ENCODE measurements at places on chromosomes 4 and X. TPM values are rescaled to one million over a fixed set of nuclear protein-coding genes. Genes with fewer than 3 reads are reported as not detected.

GRCh38 chr4:48557478-48557877 lies 67.4 kb downstream of the ZAR1 start:
- no peak overlapping the region for H3K27ac ChIP-seq
- no peaks in the 10 kb centered on the region for H3K27me3 ChIP-seq
- no peak for DNase-seq

The MAGED4B gene
- 17.8 TPM for total RNA-seq

GRCh38 chr4:36274158-36274557 lies 7.3 kb upstream of the DTHD1 start:
- no peaks in the 10 kb centered on the region for H3K27me3 ChIP-seq
- H3K4me3 ChIP-seq: no peak overlapping the region
- DNase-seq: no peak
- H3K27ac ChIP-seq: no peak overlapping the region
- no peaks in the 10 kb centered on the region for H3K4me1 ChIP-seq
- no peaks in the 10 kb centered on the region for H3K36me3 ChIP-seq

- H3K27me3 ChIP-seq: no peaks in the 10 kb centered on the region
- no peak overlapping the region for H3K27ac ChIP-seq
- no peaks in the 10 kb centered on the region for H3K4me1 ChIP-seq
- no peak for DNase-seq
- H3K36me3 ChIP-seq: no peaks in the 10 kb centered on the region
These were observed 99.5 kb downstream of the PPP2R2C start for GRCh38 chr4:6372649-6373525.

GRCh38 chrX:117538178-117539089 lies 578.2 kb downstream of the KLHL13 start:
- H3K4me1 ChIP-seq: peaks cover 11% of the 10 kb centered on the region

The LIMCH1 gene
- total RNA-seq: 24.1 TPM

- no peaks in the 10 kb centered on the region for H3K4me1 ChIP-seq
- no peak overlapping the region for H3K27ac ChIP-seq
These were observed 98.0 kb upstream of the STIM2 start for GRCh38 chr4:26762650-26763049.

The SLC26A1 gene
- 1.6 TPM for total RNA-seq

Measured in body of pancreas (tissue), 4 donors.